Activated T-helper 9 cell treated with anti-CD3 and anti-CD28 coated beads, Interleukin-2, amount 50 U/mL, for 16 hours (primary cell): ENCODE measurements at places on chromosomes 12 and 14.

GRCh38 chr12:45183246-45183645 lies 32.6 kb upstream of the ANO6 start:
- no peak for DNase-seq

DNA sequence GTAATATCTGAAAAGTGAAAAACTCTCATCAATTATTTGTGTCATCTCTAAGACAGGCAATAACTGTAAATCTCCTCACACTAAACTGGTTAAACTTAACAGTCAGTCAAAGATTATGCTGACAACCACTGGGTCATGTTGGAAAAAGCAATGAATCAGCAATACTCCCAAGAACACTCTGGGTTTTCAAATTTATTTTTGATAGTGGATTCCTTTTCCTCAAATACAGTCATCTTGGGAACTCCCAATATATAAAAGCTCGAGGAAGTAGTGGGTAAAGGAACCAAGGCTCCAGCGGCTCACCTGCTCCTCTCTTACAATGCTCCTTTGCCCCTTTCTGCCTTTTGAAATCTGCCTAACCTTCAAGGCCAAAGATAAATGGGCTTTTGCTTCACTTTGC lies 70.0 kb downstream of the ARMH4 start:
- DNase-seq = no peak

GRCh38 chr14:104112113-104112505 lies 26.3 kb upstream of the KIF26A start:
- DNase-seq = no peak

GRCh38 chr12:54197010-54197409 lies 8.2 kb upstream of the SMUG1 start:
- no peak for DNase-seq

DNA sequence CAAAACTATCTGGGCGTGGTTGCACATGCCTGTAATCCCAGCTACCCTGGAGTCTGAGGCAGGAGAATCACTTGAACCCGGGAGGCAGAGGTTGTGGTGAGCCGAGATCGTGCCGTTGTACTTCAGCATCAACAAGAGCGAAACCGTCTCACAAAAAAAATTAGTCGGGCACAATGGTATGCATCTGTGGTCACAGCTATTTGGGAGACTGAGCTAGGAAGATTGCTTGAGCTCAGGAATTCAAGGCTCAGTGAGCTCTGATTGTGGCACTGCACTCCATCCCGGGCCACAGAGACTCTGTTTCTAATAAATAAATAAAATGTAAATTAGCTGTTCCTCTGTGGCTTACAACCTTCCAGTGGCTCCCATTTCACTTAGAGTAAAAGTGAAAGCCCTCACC lies 28.0 kb downstream of the RCOR1 start:
- DNase-seq = no peak

- DNase-seq = no peak
Observed at GRCh38 chr12:19201661-19202060, 72.1 kb downstream of the PLEKHA5 start.
